Lung (tissue), 17 donors: ENCODE measurements at places on chromosomes 2 and 18. TPM values are rescaled to one million over a fixed set of nuclear protein-coding genes. Genes with fewer than 3 reads are reported as not detected.

The SLC66A3 gene
- polyA plus RNA-seq, result 17.6 TPM

The IL18R1 gene
- 63.5 TPM for polyA plus RNA-seq

The ANKRD62 gene
- 0.12 TPM for polyA plus RNA-seq

The CMPK2 gene
- 5.7 TPM for polyA plus RNA-seq

The VWC2L gene
- polyA plus RNA-seq, result 0.01 TPM

The HOXD9 gene
- polyA plus RNA-seq, result 0.37 TPM

DNA sequence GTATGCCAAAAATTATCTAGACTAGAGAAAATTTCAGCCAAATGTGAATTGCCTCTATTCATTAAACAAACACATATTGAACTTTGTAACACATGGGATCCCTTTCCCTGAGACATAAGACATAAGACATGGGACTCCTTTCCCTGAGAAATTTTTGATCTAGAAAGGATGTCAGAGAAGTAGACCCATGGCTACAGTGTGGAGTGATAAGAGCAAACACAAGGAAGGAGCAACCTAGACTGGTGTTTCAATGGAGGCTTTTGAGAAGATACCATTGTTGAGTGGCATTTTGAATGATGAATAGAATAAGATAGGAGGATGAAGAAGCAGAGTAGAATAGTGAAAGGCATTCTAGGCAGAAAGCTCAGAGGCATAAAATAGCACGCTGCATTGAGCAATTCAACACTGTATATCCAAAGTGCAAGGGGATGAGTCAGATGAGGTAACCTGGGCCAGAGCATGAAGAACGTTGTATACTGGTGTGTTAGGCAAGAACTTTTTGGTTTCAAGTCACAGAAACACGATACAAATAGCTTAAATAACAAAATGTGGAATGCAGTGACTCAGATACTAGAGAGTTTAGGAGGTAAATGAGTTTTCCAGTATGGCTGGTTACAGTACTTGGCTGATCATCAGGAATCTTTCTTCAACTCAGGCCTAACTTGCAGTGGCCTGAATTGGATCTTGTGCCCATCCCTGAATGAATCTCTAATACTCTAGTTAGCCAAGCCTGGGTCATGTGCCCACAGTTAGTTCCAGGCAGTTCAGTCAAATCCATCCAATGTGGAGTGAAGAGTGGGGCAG, 129.8 kb upstream of the TANK start:
- no peak for DNase-seq
- H3K36me3 ChIP-seq, result no peaks in the 10 kb centered on the region
- no peaks in the 10 kb centered on the region for H3K27me3 ChIP-seq
- H3K4me3 ChIP-seq, result no peak overlapping the region
- no peak overlapping the region for H3K27ac ChIP-seq

- DNase-seq, result no peak
- no peak overlapping the region for H3K4me3 ChIP-seq
- no peaks in the 10 kb centered on the region for H3K27me3 ChIP-seq
Measured at GRCh38 chr2:119402645-119403560, 28.8 kb upstream of the TMEM37 start.

- no peak overlapping the region for H3K4me3 ChIP-seq
- peaks cover 7% of the 10 kb centered on the region for H3K4me1 ChIP-seq
- H3K36me3 ChIP-seq, result no peaks in the 10 kb centered on the region
- no peaks in the 10 kb centered on the region for H3K27me3 ChIP-seq
Measured at GRCh38 chr2:105517814-105518705, 119.2 kb upstream of the FHL2 start.

DNA sequence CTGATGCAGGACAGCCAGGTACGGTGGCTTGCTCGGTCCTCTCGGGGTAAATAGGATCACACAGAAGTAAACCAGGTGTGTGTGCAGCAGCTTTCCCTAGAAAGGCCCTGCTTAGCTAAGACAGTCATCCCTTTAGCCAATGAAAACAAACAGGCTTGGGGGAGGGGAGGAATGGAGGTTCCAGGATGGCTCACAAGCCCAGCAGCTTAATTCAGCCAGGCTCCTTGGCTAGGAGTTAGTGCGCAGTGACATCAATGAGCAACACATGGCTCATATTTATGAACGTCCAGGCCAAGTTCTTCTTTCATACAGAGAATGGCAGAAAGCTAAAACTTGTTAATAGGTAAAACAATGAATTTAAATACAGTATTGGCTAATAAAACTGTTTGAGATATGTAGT, 10.2 kb downstream of the IAH1 start:
- H3K4me3 ChIP-seq, result no peak overlapping the region
- H3K27me3 ChIP-seq, result no peaks in the 10 kb centered on the region
- H3K4me1 ChIP-seq, result peaks cover 1% of the 10 kb centered on the region
- no peak for DNase-seq
- peaks cover 54% of the 10 kb centered on the region for H3K36me3 ChIP-seq
- H3K27ac ChIP-seq, result no peak overlapping the region

DNA sequence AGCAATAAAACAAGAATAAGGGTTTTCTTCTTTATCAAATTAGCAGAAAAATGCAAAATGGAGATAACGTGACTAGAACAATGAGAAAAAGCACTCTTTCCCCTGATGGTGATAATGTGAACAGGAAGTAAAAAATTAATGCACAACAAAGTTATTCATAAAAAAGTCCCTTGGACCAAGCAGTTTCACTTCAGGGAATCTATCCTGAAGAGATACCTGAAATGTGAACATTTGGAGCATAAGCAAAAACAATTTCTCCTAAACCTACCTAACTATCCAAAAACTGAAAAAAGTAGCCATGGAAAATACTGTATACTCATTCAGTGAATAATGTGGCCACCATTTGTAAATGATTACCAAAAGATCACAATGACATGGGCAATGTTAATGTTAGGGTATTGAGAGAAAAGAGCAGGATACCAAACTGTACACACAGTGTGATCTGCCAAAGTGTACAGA, 48.7 kb downstream of the TRIP12 start:
- H3K27me3 ChIP-seq, result no peaks in the 10 kb centered on the region
- no peak overlapping the region for H3K4me3 ChIP-seq
- H3K27ac ChIP-seq, result no peak overlapping the region
- no peak for DNase-seq
- no peaks in the 10 kb centered on the region for H3K4me1 ChIP-seq

GRCh38 chr2:63668000-63668399, 79.2 kb downstream of the MDH1 start:
- H3K4me3 ChIP-seq, result no peak overlapping the region
- no peaks in the 10 kb centered on the region for H3K36me3 ChIP-seq
- no peaks in the 10 kb centered on the region for H3K4me1 ChIP-seq
- H3K27ac ChIP-seq, result no peak overlapping the region

DNA sequence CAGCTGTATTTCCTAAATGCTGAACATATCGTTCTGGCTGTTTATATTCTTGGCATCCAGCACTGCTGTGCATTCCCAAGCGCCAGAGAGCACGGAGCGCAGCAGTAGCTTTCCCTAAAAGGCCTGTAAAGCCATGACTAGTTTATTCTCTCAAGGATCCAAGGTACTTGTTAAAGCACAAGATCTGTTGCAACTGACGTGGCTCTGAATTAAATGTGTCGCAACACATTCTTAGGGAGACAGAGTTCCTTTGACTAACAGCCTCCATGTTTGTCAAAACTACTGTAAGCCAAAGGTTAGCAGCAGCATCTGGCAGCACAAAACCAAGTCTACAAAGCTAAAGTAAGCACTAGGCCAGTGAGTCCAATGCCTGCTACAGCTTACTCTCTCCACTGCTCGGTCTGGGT, 188.6 kb upstream of the FN1 start:
- H3K27me3 ChIP-seq, result no peaks in the 10 kb centered on the region
- H3K4me3 ChIP-seq, result no peak overlapping the region
- H3K27ac ChIP-seq, result no peak overlapping the region

- H3K4me1 ChIP-seq, result no peaks in the 10 kb centered on the region
- H3K27ac ChIP-seq, result no peak overlapping the region
- no peaks in the 10 kb centered on the region for H3K36me3 ChIP-seq
- H3K27me3 ChIP-seq, result no peaks in the 10 kb centered on the region
- DNase-seq, result no peak
Measured at GRCh38 chr2:111196435-111196834, 75.7 kb downstream of the BCL2L11 start.

DNA sequence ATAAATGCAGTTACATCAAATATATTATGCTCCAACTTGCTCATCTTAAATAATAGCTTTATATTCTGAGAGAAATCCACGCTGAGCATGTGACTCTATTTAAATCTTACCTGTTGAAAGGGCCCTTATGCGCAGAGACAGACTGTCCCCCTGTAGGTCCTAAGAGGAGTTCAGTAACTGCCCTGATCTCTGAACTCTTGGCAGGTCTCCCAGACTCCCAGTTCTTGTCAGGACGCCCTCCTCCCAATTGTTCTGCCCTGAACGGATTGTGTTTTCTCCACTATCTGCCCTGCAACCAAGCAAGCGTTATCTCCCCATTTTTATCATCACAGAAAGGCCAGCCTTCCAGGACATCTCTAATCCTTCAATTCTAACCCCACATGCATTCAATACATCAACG, 954.6 kb downstream of the TSN start:
- H3K36me3 ChIP-seq, result no peaks in the 10 kb centered on the region
- H3K4me1 ChIP-seq, result no peaks in the 10 kb centered on the region
- no peak for DNase-seq
- H3K27ac ChIP-seq, result no peak overlapping the region

GRCh38 chr18:48133671-48134251, 203.3 kb upstream of the SMAD2 start:
- H3K27me3 ChIP-seq, result peaks cover 15% of the 10 kb centered on the region
- peak; percentile 68 for DNase-seq
- H3K4me1 ChIP-seq, result peaks cover 3% of the 10 kb centered on the region
- H3K4me3 ChIP-seq, result no peak overlapping the region
- peak overlapping the region; percentile 67 for H3K27ac ChIP-seq

GRCh38 chr18:56309104-56309503, 329.3 kb downstream of the TXNL1 start:
- H3K4me1 ChIP-seq, result no peaks in the 10 kb centered on the region
- no peak overlapping the region for H3K27ac ChIP-seq
- DNase-seq, result no peak
- no peaks in the 10 kb centered on the region for H3K27me3 ChIP-seq

DNA sequence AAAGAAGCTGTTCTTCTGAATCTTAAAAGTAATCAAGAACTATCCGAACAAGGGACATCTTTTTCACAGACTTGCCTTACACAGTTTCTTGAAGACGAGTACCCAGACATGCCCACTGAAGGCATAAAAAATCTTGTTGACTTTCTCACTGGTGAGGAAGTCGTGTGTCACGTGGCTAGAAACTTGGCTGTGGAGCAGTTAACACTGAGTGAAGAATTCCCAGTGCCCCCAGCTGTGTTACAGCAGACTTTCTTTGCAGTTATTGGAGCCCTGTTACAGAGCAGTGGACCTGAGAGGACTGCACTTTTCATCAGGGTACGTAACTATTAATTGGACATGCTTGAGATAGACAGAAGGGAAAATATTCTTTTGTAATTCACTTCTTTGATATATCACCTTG, 2.4 kb downstream of the MRPL44 start:
- DNase-seq, result peak; percentile 31
- H3K4me3 ChIP-seq, result no peak overlapping the region
- H3K27ac ChIP-seq, result no peak overlapping the region
- H3K27me3 ChIP-seq, result no peaks in the 10 kb centered on the region
- H3K36me3 ChIP-seq, result peaks cover 15% of the 10 kb centered on the region

DNA sequence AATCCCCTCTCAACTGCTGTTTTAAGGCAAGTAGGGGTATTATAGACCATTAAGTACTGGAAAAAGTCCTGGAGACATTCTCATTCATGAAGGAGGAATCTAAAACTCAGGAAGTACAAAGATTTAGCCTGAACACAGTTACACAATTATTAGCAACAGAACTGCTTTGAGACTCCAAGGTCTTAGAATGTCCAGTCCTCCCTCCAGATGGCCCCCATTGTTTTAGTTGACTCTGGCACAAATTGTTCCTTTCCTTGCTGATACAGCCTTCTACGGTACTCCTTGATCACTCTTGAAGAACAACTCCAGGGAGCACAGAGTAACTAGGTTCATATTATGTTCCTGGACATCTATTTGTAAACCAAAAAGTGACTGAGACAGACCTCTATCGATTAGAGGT, 210.1 kb upstream of the RND3 start:
- H3K4me3 ChIP-seq, result no peak overlapping the region
- H3K27me3 ChIP-seq, result no peaks in the 10 kb centered on the region
- no peak overlapping the region for H3K27ac ChIP-seq
- no peak for DNase-seq

DNA sequence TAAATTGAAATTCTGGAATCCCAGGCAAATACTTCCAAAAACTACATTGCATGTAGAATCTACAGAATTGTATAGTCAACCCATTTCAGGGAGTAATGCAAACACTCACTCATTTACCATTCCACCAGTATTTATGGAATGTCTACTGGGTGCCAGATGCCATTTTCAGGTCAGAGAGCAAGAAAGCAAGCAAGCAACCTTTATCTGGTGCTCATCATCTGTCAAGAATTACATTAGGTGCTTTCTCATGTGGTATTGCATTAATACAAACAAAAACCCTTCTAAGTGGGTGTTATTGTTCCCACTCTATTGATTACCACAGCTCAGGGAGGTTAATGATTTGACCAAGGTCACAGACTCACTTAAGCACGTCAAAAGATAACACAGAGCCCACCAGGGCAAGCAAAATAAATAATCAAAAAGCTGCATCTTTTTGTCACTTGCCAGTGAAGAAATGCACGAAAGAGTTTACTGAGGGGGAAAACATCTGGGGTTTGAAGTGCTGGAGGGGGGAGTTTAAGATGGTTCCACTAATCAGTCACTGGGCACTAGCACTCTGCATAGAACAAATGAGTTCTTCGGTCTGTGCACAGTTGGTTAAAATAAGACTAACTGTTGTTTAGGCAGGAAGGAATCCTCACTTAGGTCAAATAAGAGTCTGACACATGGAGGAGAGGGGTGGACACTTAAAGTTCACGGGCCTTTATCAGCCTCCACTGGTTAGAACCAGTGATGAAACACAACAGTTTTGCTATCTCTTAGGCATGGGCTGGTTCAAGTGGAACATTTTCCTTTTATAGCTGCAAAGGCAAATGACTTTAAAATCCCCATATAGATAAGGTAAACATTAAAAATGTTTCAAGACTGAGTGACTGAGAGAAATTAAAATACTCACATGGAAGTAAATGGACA, 208.8 kb downstream of the CDH2 start:
- DNase-seq, result peak; percentile 51
- H3K27ac ChIP-seq, result peak overlapping the region; percentile 33
- no peaks in the 10 kb centered on the region for H3K36me3 ChIP-seq
- H3K4me3 ChIP-seq, result no peak overlapping the region
- no peaks in the 10 kb centered on the region for H3K27me3 ChIP-seq

GRCh38 chr2:234468503-234468902, 28.4 kb downstream of the ARL4C start:
- DNase-seq, result no peak
- no peak overlapping the region for H3K4me3 ChIP-seq
- H3K27ac ChIP-seq, result no peak overlapping the region
- no peaks in the 10 kb centered on the region for H3K36me3 ChIP-seq
- no peaks in the 10 kb centered on the region for H3K27me3 ChIP-seq

GRCh38 chr2:19029655-19030054, 328.8 kb downstream of the OSR1 start:
- no peak overlapping the region for H3K27ac ChIP-seq
- no peak overlapping the region for H3K4me3 ChIP-seq
- no peaks in the 10 kb centered on the region for H3K27me3 ChIP-seq
- H3K4me1 ChIP-seq, result no peaks in the 10 kb centered on the region
